ENCODE measurements at places on chromosomes 12 and 14. TPM values are rescaled to one million over a fixed set of nuclear protein-coding genes. Genes with fewer than 3 reads are reported as not detected.

Gene RPL10L
- not detected for total RNA-seq

Gene CLEC4A
- total RNA-seq: 0.33 TPM

Gene LRP1-AS
- not detected for total RNA-seq

Gene TAPBPL
- total RNA-seq: 7.1 TPM

Gene RITA1
- 17.5 TPM for total RNA-seq

Gene PMCH
- total RNA-seq: not detected
